ENCODE measurements at places on chromosomes 7 and 10.

- peak; percentile 80 for DNase-seq
These were observed 9.3 kb upstream of the TMEM270 start for GRCh38 chr7:73851410-73852338.

- peak; percentile 96 for DNase-seq
These were observed 3.2 kb downstream of the MAFK start for GRCh38 chr7:1533547-1534329.

DNA sequence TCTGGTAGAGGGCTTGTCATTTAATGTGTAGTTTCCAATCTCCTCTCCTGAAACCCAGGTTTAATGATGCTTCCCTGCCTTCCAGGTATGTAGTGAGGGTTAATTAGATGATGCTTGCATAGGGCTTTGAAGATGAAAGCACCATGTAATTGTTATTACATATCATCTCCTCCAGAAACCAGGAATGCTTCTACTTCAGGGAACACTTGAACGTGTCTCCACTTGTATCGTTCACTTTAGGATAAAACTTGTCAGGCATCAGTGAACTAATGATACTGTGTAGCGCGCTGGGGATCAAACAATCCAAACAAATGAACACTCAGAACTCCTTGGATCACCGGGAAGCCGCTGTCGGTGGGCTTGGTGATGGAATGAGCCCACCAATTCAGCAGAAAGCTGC, 260.9 kb upstream of the FZD8 start:
- DNase-seq: no peak

GRCh38 chr10:115953281-115953680, 319.7 kb downstream of the GFRA1 start:
- no peak for DNase-seq

GRCh38 chr10:31036209-31036608, 4.5 kb upstream of the ZNF438 start:
- DNase-seq: no peak

GRCh38 chr10:16742165-16742960, 74.9 kb downstream of the RSU1 start:
- no peak for DNase-seq

DNA sequence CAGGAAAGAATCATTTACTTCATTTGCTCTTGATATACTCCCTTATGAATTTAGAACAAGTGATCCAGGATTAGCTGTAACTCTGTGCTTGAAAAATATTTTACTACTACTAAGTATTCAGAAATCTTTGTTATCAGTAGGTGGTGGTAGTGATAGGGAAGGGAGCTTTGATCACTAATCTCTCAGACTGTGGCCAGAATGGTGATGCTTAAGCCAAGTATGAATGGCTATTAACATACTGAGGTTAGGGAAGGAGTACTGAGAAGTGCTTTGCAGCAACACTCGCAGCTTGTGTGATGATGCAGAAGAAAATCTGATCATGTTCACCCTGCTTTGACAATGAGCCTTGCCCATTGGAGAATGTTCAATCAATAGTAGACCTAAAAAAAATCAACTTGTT, 29.3 kb downstream of the AP3M1 start:
- DNase-seq: no peak

GRCh38 chr10:7260912-7261311, 149.9 kb downstream of the SFMBT2 start:
- no peak for DNase-seq

GRCh38 chr7:108292541-108292940, 162.4 kb upstream of the LAMB4 start:
- DNase-seq: no peak

- DNase-seq: no peak
These were observed 40.0 kb downstream of the CNNM1 start for GRCh38 chr10:99369126-99369525.

DNA sequence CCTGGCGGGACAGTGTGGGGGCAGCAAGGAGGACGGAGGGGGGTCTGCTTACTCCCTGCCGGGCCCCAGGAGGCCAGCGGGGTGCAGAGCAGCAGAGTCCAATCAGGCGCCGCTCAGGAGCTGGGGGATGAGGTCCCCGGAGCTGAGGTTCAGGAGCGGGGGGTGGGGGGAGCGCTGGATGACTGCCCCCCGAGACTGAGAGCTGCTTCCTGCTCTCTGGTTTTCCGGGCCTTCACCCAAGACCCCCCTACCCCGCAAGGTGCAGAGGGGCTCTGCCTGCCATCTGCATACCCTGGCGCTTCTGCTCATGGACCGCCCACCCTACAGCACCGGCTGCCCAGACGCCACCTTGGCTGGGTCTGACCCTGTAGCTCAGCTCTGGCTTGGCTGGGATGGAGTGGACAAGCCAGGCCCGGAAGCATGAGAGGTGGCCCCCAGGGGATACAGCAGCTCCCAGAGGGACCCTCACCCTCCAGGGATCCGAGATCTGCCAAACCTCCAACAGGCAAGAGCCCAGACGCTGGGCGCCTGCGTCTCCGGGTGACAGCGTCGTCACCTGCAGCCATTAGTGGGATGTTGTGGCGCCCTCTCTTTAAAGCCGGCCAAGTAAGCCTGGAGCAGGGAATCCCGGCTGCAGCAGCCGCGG, 930 bp downstream of the KNDC1 start:
- DNase-seq: no peak

GRCh38 chr7:129947701-129948100, 5.1 kb downstream of the UBE2H start:
- DNase-seq: no peak

GRCh38 chr10:126259760-126260479, 128.4 kb downstream of the ADAM12 start:
- no peak for DNase-seq

DNA sequence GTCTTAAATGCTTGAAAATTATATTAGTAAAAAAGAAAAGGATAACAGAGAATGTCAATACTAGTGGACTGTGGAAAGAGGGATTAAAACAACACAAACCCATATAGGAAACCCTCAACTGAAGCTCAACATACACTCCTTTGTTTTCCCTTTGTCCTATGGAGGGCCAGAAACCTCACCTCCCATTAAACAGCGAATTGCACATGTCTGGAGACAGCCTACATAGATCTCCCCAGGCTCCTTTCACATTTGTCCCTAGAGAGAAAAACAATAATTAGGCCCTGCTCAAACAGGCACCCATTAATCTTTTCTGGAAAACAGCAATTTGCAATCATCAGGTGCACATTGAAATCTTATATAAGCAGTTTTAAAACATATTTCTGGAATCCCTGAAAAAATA, 87.6 kb upstream of the SEMA3D start:
- no peak for DNase-seq

GRCh38 chr7:11236680-11237079, 263.0 kb downstream of the PHF14 start:
- DNase-seq: no peak

DNA sequence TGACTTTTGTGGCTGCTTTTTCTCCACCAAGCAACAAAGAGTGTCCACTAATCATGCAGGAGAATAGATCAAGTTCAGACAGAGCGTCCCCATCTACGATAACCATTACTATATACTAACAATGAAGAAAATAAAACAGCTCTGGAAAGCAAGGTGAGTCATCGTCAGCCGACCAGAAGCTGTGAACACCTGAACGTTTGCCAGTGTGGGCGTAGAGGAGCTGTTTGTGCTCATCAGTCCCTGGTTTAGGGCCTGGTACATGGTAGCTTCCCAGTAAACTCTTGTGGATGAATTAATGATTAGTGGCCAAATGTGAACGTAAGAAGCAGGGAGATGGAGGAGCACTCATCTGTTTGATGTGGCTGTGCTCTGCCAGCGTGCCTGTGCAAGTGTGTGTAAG, 180.7 kb downstream of the EVX1 start:
- no peak for DNase-seq

GRCh38 chr7:14761510-14762296, 140.8 kb downstream of the DGKB start:
- peak; percentile 14 for DNase-seq

GRCh38 chr10:30011396-30011795, 48.0 kb downstream of the JCAD start:
- DNase-seq: no peak

- DNase-seq: no peak
These were observed 6.9 kb downstream of the C7orf57 start for GRCh38 chr7:48042216-48042615.

GRCh38 chr7:73936967-73937366, 76.0 kb downstream of the TMEM270 start:
- no peak for DNase-seq

DNA sequence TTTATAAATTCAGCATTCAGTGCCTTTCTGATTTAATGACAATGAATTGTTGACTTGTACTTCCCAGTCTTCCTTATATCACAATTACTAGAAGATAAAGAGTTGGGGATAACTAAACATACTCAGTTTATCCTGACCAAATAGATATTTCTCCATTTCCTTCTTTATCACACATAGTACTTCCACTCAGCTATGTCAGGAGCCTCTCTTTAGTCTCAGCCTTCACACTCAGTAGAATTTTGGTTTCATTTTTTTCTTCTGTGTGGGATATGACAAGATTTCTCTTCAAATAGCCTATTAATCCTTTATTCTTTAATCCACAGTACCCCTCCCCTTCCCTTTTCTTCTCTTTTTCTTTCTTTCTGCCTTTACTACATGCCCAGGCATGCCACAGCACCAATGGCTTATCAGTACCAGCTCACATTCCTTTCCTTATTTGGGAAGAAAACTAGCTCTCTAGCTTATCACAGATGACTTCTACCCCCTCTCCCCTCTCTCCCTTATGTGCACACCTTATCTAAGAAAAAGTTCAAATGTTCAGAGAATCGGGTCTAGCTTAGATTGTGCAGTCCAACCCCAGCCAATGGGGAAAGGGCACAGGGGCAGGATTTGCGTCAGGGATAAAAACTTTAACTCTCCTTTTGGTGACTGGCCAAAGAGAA, 109.0 kb downstream of the PHF14 start:
- no peak for DNase-seq

- peak; percentile 75 for DNase-seq
These were observed 34.2 kb downstream of the PUS7 start for GRCh38 chr7:105487579-105488571.

DNA sequence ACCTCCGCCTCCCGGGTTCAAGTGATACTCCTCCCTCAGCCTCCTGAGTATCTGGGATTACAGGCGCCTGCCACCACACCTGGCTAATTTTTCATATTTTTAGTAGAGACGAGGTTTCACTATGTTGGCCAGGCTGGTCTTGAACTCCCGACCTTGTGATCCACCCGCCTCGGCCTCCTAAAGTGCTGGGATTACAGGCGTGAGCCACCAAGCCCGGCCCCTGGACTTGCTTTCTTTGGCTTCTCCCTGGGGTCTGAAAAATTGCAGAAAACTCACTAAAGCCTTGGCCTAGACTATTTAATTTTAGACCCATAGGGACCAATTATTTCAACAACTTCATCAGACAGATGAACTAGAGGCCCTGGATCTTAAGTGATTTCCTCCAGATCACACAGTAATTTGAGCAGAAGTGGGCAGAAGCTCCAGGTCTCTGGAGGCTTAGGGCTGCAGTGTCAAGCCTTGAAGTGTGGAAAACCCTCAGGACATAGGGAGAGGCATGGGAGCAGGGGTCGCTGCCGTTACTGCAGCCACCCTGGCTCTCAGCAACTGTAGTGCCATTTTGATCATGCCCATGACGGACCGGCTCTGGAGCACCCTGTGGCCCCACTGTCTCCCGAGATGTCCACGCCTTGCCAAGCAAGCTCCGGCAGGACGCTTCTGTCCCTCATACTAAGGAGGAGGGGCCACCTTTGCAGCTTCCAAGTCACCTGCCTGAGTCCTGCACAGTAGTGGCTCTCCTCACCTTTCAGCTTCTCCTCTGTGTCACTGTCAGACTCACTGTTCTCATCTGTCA, 72.4 kb downstream of the DENND2A start:
- no peak for DNase-seq

DNA sequence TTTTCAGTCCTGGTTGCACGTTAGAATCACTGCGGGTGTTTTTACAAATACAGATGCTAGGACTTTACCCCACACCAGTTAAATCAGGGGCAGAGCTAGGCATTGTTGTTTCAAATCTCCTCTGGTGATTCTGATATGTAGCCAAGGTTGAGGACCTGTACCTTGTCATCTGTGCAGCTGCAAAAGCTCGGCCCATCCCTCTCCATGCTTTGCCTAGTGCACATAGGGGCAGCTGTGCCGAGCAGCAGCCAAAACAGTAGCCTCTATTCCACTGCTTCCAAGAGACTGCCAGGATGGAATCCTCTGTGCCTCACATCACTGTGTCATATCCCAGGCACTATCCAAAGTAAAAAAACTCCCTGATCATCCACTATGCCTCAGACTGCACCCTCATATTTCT, 181.3 kb downstream of the CDK14 start:
- no peak for DNase-seq

DNA sequence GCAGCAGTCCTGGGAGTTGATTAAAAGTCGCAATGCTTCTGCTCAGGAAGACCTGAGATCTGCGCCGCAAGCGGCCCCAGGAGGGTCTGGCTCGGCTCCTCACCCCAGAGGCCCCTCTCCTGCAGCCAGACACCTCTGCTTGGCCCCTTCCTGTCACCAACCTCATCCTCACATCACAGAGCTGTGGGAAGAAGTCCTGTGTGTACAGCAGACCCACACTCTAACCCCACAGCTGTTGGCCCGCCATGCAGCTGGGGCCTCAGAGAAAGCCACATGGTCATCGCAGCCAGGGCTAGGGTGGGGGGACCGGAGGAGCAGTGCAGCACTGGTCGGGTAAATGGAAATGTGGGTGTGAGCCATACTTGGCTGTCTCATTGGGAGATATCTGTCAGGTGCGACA, 97.7 kb downstream of the RGS10 start:
- no peak for DNase-seq

DNA sequence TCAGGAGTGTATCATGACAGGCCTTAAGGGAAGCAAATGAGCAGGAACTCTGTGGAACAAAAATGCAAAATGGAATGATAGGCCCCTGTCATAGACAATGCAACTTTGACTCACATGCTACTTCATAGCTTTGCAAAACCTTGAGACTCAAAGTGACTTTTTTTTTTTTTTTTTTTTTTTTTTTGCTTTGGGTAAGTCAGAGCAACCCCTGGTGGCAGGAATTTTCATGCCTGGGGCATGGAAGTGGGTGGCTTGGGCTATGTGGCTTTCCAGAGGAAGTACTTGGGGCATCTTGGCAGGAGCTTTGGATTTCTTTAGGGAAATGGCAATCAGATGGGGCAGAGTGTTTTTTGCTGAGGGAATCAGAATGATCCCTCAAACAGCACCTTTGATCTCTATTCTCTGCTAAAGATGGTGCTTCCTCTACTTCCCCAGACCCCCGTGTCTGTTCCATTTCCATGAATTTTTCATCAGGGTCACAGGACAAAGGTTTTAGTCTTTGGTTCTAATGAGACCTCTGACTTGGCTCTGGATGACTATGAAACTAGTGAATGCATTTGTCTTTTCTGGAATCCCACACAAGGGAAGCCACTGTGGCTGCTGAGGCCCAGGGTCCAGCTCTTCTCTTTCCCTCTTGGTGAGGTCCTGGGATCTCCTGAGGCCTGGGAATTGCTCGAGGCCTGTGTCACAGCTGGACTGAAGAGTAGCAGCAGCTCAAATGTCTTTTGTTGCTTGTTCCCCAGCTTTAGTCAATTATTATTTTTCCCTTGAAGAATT, 62.8 kb downstream of the TACC2 start:
- DNase-seq: peak; percentile 77

- no peak for DNase-seq
These were observed 44.5 kb downstream of the PLEKHA8 start for GRCh38 chr7:30072735-30073134.

GRCh38 chr7:130154501-130155317, 50.5 kb downstream of the TMEM209 start:
- no peak for DNase-seq

Data from hepatic stellate cell (primary cell).